NCI-H1930 (cell line): ENCODE measurements at places on chromosomes 1 and 21.
A peak's percentile ranks its signal among the peaks of the same experiment; 100 is the strongest.

GRCh38 chr1:209434066-209434465 lies 149.4 kb upstream of the CAMK1G start:
- no peak for DNase-seq

DNA sequence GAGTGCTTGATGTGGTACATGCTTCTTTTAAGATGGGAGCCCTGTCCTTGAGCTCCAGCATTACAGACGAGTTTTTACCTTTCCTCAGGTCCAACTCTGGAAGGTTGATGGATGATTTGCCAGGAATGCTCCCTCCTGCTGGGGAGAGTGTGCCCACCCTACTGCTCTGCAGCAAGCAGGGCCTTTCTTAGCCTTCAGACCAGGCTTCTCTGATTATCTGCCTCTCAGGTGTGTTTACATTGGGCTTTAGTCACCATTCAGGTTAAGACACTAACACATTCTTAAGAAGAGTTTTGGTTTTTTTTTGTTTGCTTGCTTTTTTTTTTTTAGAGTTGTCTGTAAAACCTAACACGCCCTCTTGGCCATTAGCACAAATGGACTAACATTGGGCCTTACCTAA lies 301.8 kb downstream of the KCNT2 start:
- DNase-seq, result no peak

- DNase-seq, result peak; percentile 57
Observed at GRCh38 chr1:156889802-156890580, 3.5 kb upstream of the PEAR1 start.

GRCh38 chr1:171913385-171913784 lies 72.1 kb downstream of the DNM3 start:
- DNase-seq, result no peak

DNA sequence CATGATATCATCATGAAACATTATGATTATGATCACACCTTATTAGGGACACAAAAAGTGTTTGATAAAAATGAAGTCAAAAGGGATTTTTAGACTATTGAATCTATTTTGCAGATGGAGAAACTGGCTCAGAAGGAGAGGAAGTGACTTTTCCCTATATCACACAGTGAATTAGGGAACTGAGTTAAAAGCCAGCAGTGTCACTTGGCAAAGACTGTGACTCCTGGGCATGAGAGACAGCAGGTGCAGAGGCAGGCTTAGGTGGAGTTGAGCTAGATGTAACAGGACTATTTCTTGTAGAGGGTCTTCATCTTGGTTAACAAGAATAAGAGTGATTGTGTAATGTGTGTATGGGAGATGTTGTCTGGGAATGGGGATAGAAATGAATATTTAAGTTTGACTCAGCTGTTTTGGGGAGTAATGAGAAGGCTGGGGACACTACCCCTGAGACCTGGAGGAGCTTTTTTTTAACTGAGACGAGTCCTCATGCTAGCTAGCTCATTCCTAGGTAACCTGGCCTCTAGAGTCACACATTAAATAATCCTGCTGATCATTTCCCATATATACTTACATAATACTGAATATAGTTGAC lies 1.0 kb upstream of the CD84 start:
- DNase-seq, result no peak

DNA sequence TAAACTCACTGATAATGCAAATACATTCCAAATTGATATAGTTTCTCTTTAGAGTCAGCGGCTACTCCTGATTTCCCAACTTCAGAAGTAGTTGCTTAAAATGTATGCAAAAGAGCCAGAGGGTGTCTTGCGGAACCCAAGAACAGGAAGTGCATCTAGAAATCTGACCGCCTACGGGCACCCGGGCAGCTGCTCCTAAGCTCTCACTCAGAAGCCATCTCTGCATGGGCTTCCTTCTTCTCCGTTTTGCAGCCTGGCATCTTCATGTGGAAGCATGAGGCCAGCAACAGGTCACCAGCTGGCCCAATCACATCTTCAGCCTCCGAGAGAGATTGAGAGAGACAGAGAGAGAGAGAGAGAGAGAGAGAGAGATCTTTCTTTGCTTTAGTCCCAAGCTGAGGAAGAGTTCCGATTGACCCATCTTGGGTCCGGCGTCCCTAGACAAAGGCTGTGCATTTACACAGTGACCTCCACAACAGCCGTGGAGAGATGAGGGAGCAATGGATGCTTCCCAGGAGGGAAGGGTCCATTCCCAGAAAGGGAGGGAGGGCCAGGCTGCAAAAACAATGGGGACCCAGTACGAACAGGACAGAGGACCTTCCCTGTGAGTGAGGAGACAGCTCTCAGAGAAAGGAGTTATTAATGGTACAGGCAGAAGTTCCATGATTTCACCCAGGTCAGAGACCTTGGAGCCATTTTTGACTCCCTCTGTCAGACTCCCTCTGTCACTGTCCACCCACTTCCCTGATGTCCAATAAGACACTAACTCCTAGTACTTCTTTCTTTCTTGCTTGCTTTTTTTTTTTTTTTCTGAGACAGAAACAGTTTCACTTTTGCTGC lies 28.2 kb upstream of the SLC30A1 start:
- DNase-seq, result no peak

DNA sequence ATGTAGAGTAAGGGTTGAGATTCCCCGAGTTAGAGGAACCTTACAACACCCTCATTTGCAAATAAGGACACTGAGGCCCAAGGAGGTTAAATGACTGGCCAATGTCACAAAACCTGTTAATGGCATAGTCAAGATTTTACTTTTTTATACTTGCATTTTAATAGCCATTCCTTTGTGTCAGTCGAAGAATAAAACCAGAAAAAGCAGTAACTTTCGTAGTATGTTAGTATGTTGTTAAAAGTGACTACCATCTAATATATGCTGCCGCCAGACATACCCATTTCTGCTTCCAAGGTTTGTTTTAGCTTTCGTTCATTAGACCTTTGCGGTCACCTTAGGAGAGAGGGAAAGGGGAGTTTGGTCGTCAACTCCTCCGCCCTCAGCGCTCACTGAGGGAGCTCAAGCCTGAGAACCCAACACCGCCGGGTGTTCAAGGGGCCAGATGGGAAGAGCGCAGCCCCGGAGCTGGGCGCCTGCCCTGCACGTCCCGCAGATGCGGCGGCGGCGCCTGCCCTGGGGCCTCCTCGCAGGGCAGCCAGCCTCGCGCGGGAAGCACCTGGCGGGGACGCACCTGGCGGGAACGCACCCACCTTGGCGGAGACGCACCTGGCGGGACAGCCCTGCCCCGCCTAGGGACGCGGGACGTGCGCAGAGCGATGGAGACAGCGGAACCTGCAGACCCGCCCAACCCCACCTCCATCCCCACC lies 466 bp downstream of the VPS26C start:
- DNase-seq, result no peak

DNA sequence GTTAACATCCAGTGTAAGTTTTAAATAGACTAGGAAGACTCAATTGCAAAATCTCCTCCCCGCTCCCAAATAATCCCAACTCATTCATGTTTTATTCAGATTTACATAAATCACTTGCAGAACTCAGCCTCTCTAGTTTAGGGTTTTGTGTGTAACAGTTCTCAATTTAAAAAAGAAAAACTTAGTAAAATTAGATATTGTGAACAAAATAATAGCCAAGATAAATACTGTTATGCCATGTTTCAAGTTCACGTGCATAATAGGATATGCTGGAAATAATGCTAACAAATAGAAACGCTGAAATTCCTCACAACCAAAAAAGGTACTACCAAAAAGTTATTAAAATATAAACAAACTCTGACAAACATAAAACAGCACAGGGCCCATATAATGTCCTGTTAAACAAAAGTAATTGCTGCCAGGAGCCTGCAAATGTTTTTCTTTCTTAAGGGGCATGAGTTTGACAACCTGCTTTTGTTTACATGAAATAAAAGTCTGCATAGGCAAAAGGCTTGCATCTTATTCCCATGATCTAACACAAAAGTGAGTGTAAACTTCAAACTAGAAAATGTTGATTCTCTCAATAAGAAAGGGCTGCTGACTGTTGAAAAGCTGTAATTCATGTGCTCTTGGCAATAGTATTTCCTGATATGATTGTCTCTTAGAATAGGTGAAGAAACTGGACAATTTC lies 2.9 kb downstream of the SERTAD4 start:
- no peak for DNase-seq

- no peak for DNase-seq
Observed at GRCh38 chr1:238257018-238257621, 366.4 kb upstream of the ZP4 start.

- DNase-seq, result no peak
Observed at GRCh38 chr1:44807364-44808062, 362 bp upstream of the DYNLT4 start.

DNA sequence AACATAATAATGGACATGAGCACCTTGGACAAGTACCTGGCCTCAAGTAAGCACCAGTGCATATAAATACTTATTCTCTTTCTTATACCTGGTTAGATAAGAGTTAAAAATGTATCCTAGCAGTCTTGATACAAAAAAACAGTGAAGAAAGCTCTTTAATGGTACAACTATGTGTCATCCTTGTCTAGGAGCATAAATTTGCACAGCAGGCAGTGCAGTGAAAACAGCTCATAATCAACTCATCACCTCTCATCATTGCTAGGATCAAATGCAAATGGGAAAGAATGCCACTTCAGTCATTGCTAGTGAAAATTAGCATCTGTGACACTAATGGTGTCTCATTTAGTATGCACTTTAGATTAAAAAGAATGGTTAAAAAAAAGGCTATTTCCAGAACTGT lies 7.6 kb downstream of the SAMSN1 start:
- no peak for DNase-seq

DNA sequence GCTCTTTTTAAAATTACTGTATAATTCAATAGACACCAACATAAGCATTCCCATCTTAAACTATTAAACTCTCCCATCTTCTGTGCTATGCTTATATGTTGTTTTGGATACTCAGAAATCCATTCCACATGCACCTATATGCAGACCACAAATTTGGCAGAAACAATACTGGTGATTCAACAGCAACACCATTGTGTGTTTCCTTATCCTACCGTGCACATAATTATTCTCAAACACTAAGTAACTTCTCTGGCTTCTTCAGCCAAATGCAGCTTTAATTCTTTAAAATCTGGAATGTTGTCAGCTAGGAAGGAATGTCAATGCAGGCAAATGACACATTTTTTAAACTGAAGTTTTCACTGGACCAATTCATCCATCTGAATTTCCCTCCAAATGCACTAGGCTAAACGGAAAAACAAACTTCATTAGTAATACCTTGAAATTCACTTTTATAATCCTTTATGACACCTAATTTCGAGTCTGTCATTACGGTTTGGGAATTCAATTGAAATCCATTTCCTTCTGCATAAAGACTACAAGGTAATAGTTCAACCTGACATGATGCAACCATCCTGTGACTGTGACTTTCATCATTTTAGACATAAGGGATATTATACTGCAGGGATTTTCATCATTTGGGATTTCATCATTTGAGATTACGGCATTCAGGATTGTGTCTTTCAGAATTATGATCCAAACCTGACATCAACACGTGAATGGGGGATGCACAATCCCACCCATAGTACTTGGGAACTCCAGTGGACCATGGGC lies 308.5 kb downstream of the LTN1 start:
- no peak for DNase-seq

GRCh38 chr1:118297521-118297920 lies 112.5 kb upstream of the SPAG17 start:
- DNase-seq, result no peak

DNA sequence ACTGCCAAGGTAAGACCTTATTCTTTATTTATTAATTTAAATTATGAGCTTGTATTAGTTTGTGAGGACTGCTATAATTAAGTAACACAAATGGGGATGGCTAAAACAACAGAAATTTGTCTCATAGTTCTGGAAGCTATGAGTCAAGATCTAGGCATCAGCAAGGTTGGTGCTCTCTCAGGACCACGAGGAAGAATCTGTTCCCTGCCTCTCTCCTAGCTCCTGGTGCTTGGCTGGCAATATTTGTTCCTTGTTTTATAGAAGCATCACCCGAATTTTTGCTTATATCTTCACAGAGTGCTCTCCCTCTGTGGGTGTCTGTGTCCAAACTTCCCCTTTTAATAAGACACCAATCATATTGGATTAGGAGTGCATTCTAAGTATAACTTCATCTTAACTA lies 41.4 kb upstream of the CCDC190 start:
- DNase-seq, result no peak

DNA sequence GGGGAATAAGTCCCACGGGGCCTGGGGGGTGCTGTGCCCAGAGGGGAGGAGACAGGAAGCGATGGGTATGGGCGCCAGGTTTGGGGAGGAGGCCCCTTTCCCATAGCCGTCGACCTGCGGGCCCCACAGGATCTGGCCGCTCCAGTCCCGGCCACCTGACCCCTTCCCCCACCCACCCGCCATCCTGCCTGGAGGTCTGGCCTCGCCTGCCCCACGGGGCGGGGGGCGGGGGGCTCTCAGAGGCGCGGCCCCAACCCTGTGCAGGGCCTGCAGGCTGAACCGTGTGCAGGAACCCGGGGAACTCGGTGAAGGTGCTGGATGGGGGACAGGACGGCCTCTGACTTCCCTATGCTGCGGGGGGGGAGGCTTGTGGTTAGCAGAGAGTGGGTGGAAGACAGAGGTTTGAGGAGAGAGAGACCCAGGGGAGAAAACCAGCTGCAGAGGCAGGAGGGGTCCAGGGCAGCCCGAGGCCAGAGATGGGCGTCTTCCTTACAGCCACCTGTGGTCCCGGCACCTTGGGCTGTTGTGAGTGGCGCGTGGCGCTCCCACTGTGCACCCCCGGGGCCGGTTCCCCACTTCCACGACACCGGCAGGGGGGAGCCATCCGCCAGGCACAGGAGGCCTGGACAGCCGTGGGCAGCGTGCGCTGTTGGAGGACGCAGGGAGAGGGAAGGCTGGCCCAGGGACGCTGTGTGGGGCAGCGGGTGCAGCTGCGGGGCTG lies 2.5 kb upstream of the TNFRSF18 start:
- DNase-seq, result no peak

GRCh38 chr1:179930867-179931266 lies 23.7 kb upstream of the CEP350 start:
- DNase-seq, result no peak

DNA sequence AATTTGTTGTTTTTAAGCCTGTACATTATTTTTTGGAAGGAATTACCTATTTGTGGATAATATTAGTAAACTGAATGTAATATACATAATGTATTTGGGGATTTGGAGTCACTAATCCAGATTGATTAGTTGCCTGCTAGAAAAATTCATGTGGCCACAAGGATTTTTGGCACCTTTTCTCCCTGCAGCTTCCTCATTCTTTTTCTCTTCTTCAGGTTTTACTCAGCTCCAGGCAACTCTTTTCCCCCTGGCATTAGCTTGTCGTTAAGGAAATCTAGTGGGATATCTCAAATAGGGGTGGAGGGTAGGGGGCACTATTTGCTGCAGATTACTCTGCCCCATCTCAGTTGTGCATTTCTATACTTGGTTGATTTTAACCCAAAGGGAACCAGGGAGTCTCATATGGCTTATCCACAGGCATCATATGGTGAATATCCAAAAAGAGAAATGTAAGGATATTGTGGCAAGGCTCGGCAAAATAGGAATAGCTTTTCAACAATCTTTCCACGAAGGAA lies 203.1 kb downstream of the NFIA start:
- DNase-seq, result no peak

GRCh38 chr1:66270119-66270812 lies 263.7 kb upstream of the SGIP1 start:
- DNase-seq, result no peak

GRCh38 chr1:1924386-1924785 lies 5.3 kb upstream of the TMEM52 start:
- no peak for DNase-seq
